Muscle of back (tissue), 13 donors: ENCODE measurements at places on chromosomes 1 and 21. TPM values are rescaled to one million over a fixed set of nuclear protein-coding genes. Genes with fewer than 3 reads are reported as not detected.

ZNF648 gene
- polyA plus RNA-seq: 0.07 TPM

TTC34 gene
- 0.20 TPM for polyA plus RNA-seq

GSTM2 gene
- 129 TPM for polyA plus RNA-seq

OR2L2 gene
- not detected for polyA plus RNA-seq

GRCh38 chr1:214902636-214903320 is 179.8 kb upstream of the KCNK2 start:
- no peak for DNase-seq

GRCh38 chr1:56477164-56478111 is 101.9 kb downstream of the PLPP3 start:
- peak; percentile 83 for DNase-seq

- no peak for DNase-seq
These were observed 11.7 kb upstream of the CD55 start for GRCh38 chr1:207309745-207310273.

DNA sequence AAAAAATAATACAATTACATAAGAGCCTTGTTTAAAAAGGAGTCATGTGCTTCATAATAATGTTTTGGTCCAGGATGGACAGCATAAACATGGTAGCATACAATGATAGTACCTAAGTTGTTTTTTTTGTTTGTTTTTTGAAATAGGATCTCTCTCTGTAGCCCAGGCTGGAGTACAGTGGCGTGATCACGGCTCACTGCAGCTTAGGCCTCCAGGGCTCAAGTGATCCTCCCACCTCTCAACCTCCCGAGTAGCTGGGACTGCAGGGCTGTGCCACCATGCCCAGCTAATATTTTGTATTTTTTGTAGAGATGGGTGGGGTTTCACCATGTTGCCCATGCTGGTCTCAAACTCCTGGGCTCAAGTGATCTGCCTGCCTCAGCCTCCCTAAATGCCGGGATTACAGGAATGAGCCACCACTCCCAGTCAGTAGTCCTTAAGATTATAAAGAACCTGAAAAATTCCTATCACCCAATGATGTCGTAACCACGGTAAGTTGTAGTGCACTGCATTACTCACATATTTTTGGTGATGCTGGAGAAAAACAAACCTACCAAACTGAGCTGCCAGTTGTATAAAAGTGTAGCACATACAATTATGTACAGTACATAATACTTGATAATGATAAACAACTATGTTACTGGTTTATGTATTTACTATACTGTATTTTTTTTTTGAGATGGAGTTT is 22.4 kb upstream of the RCOR3 start:
- DNase-seq: no peak

DNA sequence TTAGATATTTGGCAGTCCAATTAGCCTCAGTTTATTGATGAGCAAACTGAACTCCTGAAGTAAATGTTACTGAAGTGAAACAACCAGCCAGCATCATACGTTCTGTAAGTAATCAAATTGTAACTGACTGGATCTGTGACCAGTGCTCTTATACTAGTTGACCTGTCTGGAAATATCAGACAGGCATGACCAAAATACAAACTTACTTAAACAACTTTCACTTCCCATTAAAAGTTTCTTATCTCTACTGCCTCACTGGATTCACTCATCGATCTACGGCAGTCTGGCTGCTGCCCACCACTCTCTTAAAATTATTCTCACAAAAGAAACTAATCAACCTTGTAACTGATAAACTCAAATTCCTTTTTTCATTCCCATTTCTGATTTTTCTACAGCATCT is 56.4 kb downstream of the WDR3 start:
- DNase-seq: no peak
